ENCODE measurements at places on chromosomes 3 and 15.

DNA sequence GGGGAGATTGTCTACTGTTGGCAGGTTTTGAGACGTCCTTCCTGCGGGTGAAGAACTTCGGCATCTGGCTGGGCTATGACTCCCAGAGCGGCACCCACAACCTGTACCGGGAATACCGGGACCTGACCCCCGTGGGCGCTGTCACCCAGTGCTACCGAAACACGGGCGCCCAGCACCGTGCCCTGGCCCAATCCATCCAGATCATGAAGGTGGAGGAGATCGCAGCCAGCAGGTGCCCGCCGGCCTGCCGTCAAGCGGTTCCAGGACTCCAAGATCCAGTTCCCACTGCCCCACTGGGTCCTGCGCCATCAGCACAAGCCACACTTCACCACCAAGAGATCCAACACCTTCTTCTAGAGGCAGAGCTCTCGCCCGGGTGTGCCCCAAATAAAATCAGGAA is 194.9 kb upstream of the EPHA6 start:
- no peak for DNase-seq

- DNase-seq: no peak
Measured at GRCh38 chr15:71079208-71080044, 35.8 kb upstream of the THSD4 start.

DNA sequence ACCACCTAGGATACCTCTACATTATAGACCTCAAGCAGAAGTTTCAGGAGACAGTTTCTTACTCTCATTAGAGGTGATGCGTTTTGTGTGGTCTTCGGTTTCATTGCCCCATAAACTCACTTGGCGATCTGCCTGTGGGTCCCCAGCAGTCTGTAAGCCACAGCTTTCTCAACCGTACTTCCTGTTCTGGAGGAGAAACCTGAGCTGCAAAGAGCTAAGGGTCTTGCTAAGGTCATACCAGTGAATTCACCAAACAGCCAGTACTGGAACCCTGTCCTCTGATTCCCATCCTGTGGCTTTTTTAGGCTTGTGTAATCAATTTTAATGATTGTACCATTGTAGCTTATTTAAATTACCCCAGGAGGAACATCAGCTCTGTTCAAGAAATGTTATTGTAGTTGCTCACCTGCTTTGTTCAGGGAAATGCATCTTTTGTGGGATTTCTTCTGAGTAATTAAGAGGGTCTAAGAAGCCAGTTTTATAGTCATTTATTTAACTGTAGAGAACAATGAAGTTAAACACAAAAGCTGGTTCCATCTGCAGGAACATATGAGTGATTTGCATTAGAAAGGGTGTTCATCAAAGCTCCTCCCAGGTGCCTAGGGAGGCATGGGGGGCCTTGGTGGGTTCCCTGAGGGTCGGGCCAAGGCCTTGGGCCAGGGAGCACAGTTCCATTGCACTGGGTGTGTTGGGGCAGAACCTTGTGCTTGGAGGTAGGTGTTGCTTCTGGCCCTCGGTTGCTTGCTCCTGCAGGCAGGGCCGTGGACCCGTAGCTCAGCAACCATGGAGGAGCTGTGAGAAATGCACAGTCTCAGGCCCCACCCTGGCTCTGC is 69.6 kb downstream of the APBA2 start:
- no peak for DNase-seq

DNA sequence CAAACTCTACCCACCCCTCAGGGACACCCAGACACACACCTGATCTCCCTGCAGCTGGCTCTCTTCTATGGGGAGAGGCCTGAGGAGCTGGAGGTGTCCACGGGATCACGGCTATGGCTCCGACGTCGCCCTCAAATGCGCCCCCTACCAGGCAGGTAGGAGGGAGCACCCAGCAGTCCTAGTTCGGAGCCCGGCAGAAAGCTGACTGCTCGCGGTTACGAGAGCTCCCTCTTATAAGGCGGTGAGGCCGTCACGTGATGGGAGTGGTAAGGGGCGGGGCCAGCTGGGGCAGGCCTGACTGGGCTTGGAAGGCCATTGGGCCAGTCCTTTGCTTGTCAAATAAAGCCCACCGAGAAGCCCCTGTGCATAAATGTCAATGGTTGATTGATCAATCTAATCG is at the start of gene PRR20G:
Gene PRR20G, minus strand, starts transcription at position 207 of the 400 bp plus-strand sequence. CDS start 681 bp downstream, outside the sequence.
- no peak for DNase-seq

DNA sequence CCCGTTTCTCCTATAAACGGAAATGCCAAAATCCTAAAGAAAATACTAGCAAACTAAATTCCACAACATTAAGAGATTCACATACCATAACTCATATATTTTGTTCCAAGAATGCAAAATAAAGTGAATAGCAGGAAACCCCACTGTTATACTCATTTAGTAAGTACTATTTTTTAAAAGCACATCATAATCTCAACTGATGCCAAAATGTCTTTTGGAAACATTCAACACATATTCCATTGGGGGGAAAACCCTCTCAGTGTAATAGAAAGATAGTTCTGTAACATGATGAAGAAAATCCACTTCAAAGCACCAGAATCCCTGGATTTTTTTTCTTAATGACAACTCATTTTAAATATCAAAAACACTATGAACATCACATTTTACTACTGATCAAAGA is 93.0 kb upstream of the EIF1B start:
- no peak for DNase-seq

DNA sequence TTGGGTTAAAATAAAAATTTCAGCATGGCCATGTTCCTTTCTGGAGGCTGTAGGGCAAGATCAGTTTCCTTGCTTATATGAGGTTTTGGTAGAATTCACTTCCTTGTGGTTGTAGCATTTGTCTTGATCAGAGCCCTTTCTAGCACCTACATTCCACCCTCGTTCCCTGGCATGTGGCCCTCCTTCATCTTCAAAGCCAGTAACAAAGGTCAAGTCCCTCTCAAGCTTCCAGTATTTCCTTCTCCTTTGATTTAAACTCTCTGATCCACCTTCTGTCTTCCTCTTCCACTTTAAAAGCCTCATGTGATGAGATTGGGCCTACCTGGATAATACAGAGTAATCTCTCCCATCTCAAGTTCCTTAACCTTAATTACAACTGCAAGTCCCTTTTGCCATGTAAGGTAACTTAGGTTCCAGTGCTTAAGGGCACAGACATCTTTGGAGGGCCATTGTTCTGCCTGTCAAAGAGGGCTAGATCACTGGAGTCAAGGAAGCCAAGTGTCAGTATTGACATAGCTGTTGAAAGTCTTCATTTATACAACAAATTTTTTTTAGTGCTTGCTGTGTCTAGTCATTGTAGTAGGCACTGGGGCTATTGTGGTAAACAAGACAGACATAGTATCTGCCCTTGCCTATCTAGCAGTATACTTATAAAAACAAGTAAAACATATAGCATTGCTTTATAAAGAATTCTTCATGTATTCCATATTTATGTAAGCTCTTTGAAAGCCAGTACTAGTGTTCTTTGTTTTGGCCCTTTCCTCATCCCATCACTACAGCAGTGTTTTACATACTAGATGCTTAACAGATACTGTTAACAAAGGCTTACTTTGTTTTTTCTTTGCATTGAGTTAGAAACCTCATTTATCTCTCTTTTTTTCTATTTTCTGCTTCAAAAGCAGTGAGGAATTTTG is 40.7 kb downstream of the GLCE start:
- no peak for DNase-seq

DNA sequence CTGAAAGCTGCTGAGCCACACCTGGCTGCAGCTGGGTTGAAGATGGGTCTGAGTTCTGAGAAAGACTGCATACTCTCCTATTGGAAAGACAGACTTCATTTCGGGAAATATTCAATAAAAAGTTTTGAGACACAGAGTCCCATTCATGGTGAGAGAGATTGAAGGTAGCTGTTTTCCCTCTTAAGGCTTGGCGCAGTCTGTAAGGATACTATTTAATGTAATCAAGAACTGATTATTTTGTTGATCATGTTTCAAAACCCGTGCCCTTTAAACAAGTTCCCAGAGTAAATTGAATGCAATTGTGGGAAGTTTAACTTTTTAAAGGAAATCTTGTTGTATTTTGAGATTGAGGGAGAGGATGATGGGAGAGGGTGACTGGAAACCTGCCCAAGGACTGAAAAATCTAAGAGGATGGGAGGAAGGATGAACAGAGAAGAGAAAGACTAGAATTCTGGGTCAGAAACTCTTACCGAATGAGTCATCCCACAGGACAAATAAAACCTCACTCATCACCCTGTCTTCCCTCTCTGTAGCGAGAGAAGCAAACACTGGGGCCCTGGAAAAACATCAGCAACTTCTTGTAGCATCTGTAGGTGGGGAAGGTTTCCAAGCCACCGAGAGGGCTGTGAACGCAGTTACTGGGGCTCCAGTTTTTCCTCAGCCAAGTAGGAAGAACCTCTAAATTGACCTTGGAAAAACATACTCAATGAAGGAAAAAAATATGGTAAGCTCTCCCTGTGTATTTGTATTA is 193.2 kb upstream of the TPRG1 start:
- DNase-seq: no peak

DNA sequence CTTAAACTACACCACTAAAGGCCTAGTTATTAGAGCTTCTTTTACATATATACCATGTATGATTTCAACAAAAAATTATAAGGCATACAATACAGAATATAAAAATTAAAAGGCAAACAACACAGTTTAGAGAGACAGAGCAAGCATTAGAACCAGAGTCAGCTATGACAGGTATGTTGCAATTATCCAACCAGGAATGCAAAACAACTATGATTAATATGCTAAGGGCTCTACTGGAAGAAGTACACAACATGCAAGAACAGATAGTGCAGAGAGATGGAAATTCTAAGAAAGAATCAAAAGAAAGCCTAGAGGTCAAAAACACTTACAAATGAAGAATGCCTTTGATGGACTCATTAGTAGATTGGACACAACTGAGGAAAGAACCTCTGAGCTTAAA is 39.6 kb downstream of the CCDC54 start:
- DNase-seq: no peak

GRCh38 chr15:35445891-35446290 is 100.1 kb downstream of the DPH6 start:
- DNase-seq: no peak

GRCh38 chr15:100131321-100132224 is 210.2 kb downstream of the ADAMTS17 start:
- DNase-seq: peak; percentile 77

Data from heart left ventricle (tissue), 16 donors.